Tongue (tissue), 3 donors: ENCODE measurements at places on chromosomes 7 and 10.

DNA sequence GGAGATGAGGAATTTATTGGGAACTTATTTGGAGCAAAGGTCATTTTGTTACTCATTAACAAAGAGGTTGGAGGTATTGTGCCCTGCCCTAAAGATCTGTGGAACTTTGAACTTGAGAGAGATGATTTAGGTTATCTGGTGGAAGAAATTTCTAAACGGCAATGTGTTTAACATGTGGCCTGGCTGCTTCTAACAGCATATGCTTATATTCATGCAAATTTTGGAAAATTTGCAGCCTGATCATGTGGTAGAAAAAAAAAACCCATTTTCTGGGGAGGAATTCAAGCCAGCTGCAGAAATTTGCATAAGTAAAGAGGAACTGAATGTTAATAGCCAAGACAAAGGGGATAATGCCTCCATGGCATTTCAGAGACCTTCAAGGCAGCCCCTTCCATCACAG, 10.7 kb upstream of the PANK1 start:
- DNase-seq = no peak

DNA sequence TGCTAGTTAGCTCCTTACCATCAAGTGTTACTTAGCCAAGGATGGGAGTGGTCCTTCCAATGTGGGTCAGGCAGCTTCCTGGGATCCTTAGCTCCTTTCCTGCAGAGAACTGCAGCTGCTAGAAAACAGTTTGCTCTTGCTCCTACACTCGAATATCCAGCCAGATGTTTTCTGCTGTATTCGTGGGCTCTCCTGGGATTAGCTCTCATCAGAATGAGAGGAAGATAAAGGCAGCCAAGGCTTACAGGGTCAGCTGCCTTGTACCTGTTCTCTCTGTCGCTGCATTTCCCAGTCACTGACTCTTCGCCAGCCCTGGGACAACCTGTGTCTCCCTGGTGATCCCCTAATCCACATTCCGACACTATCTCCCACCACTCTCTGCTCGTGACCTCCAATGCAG, 29.0 kb downstream of the NEUROD6 start:
- DNase-seq = peak; percentile 37

DNA sequence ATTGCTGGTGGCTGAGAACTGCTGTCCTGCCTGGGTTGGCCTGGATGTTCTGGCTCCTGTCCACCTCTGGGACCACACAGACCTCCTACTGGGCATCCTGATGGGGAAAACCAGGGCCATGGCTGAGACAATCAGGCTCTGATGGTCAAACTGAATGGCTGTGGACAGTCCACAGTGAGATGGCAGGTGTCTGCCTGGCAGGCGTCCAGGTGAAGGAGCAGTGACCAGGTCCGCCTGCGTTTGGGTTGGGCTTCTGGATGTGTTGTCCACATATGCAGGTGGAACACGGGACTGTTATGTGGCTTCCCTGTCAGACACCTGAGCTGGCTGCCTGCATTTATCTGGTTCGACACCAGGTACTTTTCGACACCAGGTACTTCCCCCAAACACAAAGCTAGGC, 241.7 kb downstream of the BUB3 start:
- no peak for DNase-seq

DNA sequence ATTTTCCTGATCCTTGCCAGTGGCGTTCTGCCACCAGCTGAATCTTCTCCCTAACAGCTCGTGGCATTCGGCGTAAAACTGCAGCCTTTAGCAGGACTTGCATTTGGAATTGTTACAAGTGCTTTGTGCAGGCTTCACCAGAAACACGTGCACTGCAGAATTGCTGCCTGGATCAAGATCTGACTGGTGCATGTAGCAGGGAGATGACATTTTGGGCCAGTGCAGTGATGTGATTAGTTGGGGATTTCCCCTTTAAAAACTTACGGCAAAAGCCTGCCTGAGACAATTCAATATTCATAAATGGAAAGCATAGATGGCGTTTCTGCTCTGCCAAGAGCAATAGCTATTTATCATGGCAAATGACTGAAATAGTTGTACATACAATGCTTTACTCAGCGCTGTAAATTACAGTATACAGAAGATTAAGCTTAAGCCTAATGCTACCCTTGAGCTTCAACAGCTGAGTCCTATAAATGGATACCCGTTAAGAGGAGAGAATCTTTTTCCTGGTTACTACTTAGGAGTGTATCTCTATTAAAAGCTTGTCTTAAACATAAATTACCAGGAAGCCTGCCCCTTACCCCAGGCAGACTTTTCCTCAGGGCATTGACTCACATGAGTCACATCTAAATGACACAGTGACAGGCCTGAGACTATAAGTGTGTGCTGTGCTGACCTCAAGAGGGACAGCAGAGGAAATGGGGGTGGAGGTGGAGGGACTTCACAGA, 106.3 kb downstream of the ATXN7L1 start:
- DNase-seq = peak; percentile 87

- no peak for DNase-seq
These were observed 166.1 kb downstream of the RPS24 start for GRCh38 chr10:78199759-78200158.

GRCh38 chr10:29917311-29917710, 142.1 kb downstream of the JCAD start:
- no peak for DNase-seq

DNA sequence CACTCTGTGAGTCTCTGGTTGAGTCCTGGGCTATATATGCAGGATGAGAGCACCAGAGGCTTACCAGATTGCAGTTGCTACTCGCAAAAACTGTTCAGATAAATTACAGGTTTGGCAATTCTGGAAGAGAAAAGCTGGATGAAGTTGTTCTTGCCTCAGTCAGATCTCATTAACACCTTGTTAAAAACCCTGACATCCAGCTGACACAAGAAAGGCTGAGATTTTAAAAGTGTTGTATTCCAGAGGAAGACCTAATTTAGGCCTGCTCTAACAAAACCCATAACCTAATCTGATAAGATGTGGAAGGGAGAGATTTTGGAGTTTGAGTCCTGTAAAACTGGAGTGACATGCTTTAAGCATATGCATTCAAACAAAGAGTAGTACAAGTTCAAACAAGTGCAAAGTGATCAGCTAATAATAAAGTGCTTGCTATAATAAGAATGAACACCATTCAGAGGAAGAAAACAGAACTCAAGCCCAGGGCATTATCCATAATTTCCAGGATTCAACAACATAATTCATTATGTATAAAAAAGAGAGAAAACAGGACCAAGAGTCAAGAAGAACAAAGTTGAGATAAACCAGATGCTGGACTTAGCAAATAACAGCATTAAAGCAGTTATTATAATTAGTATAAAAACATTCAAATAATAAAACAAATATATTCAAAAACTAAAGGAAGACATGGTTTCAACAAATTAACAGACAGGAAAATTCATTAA, 135.5 kb downstream of the CD36 start:
- DNase-seq = no peak

- no peak for DNase-seq
These were observed 32.8 kb upstream of the MYO3A start for GRCh38 chr10:25901199-25901598.

GRCh38 chr7:106535234-106535932, 125.6 kb downstream of the CCDC71L start:
- no peak for DNase-seq

DNA sequence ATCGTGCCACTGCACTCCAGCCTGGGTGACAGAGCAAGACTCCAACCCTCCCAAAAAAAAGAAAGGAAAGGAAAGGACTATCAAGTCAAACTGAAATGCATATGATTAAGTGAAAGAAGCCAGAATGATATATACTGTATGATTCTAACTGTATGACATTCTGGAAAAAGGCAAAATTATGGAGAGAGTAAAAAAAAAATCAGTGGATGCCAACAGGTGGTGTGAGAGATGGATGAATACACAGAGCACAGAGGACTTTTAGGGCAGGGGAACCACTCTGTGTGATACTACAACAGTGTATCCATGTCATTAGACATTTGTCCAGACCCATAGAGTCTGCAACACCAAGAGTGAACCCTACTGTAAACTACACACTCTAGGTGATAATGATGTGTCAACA, 99.2 kb downstream of the SLIT1 start:
- no peak for DNase-seq

DNA sequence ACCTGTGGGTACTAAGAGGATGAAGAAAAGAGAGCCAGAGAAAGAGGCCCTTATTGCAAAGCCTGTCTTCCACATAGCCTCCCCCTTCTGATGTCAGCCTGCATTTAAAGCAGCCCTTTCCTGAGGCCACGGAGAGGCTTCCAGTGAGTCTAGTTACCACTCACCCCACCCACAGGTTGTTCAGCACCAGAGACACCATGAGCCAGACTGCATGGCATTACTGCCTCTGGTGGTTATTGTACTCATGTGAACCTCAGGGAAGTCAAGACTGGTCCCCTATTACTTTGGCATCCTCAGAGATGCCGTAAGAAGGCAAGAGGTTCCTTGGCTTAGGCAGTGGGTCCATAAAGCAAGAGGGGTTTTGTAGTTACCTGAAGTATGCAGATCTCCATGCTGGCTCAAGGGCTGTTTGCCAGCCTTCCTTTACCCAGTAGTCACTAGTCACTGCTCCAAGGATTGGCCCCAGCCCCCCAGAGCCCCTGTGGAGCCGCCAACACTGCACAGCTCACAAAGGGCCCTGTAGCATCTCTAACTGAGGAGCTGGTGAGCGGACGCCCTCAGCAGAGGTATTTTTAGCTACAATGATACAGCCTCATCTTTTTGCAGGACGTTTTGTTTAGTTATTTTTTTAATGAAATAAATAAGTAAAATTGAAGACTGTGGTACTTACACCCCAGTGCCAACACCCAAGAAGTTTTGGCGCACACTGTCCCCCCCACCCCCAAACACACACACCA, 20.7 kb downstream of the LRRC4 start:
- DNase-seq = no peak

DNA sequence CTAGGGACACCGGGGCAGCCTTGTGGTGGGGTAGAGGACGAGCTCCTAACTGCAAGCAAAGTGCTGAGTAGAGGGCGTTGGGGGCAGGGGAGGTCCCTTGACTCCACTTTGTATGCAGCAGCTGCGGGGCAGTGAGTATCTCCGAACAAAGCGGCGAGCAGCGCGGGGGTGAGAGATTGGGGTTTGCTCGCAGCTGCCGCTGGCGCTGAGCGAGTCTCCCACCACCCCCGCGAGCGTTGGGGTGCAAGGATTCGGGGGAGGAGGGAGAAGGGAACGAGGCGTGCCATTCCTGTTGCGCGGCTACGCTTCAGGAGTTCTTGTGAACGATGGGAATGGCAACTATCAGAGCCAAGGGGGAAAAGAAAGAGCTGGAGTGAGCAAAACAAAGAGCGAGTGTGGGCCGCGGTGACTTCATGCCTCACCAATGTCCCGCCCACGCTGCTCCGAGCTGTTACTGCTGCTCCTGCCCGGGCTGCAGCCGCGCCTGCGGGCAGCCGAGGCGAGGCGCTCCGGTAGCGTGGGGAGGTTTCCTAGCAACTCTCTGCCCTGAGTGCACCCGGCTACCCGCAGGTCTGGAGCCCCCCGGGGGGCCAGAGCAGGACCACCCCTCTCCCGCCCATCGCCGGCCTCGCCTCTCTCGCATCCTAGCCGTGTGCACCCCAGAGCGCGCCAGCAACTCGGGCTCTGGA, at the start of gene ITGB8:
Gene ITGB8 (plus strand): TSS at position 662 of the 689 bp plus-strand sequence. CDS start 907 bp downstream, outside the sequence.
- peak; percentile 94 for DNase-seq

GRCh38 chr7:70229242-70229641, 631.0 kb downstream of the AUTS2 start:
- DNase-seq = no peak

DNA sequence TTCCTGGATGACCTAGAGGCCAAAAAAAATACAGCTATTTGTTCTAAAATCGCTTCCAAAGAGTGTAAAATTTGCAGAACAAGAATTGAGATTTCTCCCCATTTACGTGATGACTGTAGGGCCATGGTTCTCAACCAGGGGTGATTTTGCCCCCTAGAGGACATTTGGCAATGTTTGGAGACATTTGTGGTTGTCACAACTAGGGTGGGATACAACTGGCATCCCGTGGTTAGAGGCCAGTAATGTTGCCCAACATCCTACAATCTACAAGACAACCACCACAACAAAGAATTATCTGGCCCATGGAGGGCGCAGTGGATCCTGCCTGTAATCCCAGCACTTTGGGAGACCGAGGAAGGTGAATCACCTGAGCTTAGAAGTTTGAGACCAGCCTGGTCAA, 22.8 kb upstream of the MALSU1 start:
- peak; percentile 56 for DNase-seq

- DNase-seq = no peak
These were observed 81.1 kb downstream of the MET start for GRCh38 chr7:116753130-116753529.

GRCh38 chr7:143882020-143882603, 19.9 kb downstream of the TCAF1 start:
- peak; percentile 94 for DNase-seq

GRCh38 chr7:134085311-134085710, 41.8 kb upstream of the LRGUK start:
- DNase-seq = no peak

- no peak for DNase-seq
These were observed 28.4 kb downstream of the CAMK1D start for GRCh38 chr10:12377658-12378290.

DNA sequence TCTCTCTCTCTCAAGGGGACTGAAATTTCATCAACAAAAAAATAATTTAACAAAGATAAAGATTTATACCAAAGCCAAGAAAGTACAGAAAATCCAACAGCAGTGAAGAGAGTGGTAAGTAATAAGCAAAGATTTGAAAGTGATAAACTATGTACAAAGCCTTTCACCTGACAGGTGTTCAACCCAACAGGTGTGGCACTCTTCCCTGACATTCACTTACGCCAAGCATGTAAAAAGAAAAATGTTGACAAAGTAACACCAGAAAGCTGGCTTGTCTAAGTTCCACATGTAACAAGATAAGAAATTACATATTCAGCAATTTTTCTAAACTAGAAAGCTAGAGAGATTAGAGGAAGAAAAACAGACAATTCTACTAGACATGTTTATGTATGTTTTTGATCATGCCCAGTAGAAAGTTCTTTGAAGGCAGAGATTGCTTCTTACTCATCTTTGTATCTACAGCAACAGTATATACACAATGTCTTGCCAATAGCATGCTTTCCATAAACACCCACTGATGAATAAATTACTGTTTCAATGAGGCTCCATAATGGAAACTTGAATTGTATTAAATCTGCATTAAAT, 468.5 kb downstream of the PARD3 start:
- DNase-seq = peak; percentile 18

DNA sequence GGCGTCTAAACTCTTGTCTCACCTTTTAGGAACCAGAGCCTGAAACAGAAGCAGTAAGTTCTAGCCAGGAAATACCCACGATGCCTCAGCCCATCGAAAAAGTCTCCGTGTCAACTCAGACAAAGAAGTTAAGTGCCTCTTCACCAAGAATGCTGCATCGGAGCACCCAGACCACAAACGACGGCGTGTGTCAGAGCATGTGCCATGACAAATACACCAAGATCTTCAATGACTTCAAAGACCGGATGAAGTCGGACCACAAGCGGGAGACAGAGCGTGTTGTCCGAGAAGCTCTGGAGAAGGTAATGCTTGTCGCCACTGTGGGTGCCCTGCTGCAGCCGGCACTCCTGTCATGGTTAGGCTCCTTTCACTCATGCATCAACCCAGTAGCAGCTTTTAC, 113.1 kb downstream of the ZMYND11 start:
- no peak for DNase-seq

DNA sequence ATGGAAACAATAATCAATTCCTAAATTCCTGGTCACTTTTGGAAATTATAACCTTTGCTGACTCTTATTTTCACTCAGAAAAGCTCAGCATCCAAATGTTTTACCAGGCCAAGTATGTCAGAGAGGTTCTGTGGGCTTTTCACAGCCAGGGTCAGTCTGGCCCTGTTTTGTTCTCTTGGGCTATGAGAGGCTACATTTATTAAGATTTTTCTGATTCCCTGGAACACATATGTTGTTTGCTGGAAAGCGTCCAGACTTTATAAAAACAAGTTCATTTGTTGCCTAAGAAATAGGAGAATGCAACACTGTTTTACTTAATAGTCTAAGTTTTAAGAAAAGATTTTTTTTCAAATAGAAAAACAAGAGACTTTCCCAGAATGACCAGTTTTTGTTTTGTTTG, 238.4 kb upstream of the PLXDC2 start:
- peak; percentile 49 for DNase-seq
